Thymus (tissue), 14 donors: ENCODE measurements at places on chromosomes 6 and 20.

DNA sequence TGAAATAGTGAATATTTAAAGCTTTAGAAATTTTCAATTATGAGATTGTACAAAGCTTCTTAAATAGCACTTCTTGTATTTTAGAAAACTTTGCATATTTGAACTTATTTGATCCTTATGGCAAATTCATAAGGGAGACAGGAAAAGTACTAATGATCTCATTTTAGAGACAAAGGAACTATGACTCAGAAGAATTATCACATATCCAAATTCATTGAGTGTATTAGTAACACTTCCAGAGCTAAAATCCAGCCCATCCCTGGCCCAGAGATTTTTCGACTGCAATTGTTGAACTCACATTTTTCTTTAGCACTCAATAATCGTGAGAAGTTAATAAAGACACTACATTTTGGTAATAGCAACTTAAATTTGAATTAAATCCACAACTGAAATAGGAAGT is 704.3 kb downstream of the EPM2A start:
- DNase-seq, result no peak

DNA sequence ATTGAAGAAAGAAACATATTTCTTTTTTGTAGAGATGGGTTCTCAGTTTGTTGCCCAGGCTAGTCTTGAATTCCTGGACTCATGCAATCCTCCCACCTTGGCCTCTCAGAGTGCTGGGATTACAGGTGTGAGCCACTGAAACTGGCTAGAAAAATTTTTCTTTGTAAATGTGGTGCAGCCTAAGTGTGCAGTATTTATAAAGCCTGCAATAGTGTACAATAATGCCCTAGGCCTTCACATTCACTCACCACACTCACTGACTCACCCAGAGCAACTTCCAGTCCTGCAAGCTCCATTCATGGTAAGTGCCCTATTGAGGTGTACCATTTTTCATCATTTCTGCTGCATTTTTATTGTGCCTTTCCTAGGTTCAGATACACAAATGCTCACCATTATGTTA is 31.4 kb downstream of the NHSL1 start:
- no peak for DNase-seq

DNA sequence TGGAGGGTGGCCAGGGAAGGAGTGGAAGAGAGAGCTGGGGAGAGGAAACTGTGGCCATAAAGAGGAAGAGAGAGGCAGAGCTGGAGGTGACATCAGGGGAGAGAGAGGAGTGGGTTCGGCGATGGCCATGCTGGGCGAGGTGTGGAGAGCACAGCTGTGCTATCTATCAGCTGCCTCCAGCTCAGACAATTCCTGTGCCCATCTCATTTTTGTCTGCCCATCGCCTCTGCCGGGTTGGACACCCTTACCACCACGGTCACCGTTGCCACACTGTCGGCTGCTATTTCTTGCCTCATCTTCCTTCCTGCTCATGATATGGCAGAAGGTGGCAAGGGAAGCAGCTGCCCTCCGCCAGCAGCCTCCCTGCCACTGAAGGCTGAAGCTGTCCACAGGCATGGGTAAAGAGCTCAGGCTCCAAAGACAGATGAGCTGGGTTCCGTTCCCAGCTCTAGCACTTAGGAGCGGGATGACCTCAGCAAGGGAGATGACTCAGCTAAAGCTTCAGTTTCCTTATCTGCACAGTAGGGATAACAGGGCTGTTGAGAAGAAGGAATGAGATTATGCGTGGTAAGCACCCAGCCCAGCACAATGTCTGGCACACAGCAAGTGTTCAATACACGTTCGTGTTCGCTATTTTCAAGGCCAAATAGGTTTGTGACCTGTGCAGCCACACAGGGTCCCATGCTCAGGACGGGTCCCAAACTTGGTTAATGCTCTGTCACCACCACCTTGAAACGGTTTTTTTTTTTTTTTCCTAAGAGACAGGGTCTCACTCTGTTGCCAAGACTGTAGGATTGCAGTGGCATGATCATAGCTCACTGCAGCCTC is 21.9 kb upstream of the TAF8 start:
- DNase-seq, result no peak

DNA sequence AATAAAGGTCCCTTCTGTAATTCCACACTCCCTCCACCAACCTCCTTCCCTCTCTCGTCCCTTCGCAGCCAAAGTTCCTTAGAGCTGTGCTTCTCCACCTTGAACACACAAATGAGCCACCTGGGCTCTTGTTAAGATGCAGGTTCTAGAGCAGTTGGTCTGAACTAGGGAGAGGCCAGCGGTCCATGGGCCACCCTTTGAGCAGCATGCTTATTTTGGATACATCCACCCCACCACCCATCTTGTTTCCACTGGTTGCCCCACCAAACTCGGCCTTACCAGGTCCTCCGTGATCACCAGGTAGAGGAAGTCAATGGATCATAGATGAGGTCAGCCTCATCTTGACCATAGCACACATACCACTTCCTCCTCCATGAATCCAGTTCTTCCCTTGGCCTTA is 7.3 kb upstream of the BPIFA2 start:
- DNase-seq, result no peak

DNA sequence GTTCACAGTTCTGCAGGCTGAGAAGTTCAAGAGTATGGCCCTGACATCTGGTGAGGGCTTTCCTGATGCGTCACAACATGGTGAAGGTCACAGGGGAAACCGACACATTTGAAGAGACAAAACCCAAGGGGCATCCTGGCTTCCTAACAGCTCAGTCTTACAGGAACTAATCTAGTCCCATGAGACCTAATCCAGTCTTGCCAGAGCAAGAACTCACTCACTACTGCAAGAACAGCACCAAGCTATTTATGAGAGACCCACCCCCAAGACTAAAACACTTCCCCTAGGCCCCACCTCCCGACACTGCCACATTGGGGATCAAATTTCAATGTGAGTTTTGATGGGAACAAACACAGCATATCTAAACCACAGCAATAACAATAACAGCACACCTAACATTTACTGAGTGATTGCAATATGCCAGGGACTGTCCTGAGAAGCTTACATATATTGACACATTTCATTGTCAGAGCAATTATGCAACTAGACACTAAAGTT is 46.6 kb downstream of the TPBG start:
- DNase-seq, result no peak

DNA sequence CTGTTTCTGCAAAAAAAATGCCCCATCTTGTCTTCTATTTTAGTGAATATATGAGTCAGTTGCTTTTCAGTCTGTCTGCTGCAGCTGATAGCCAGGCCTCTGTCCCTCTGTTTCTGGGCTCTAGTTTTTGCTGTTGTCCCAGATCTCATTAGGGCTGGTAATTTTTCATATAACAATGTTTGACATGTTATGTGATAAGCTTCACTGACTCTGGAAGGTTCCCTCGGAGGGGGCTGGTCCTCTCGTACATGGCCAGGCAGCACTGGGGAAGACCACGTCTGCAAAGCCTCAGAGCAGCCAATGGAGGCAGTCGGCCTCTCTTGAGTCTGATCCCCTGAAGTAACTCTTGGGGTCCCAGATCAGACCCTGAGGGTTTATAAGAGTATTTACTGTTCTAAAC is 223.8 kb downstream of the THBS2 start:
- DNase-seq, result no peak

- DNase-seq, result no peak
These were observed 20.0 kb downstream of the ZNF341 start for GRCh38 chr20:33751775-33752174.

DNA sequence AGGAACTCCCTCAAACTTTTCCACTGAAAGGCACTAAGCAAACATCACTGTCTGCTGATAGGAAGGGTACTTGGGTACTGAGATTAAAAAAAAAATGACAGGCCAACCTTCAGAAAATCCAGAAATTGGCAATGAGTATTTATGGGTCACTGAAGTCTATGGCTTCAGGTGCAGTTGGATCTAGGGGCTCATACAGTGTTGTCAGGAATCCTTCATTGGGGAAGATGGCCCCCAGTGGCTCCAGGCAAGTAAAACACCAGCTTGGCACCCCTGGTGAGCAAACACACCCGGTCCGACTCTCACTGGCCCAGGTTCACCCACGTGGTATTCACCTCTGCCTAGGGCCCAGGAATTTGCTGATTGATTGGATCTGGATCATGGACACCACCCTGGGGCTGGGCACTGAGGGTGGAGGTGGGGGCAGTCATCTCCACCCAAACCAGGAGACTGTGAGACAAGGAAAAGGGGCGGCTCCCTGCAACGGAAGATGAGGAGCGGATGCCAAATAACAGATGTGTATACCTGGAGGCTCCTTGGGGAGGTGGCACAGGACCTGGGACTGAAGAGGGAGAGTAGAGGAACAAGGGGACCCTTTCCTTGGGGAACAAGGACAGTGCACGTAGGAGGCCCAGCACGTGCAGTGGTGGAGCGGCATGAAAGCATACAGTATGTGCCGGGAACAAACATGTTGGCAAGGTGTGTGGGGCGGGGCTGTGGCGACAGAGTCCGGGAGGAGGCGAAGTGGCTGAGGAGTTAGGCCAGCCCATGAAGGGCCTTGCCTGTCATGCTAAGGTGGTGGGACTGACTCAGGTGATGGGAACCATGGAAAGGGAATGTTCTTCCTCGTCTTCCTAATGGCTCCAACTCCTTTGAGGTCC is 4.7 kb downstream of the SLC2A10 start:
- DNase-seq, result no peak

GRCh38 chr20:57025666-57026224 is 240.7 kb downstream of the BMP7 start:
- no peak for DNase-seq

GRCh38 chr6:44064089-44064947 is 62.9 kb downstream of the MRPL14 start:
- DNase-seq, result no peak

DNA sequence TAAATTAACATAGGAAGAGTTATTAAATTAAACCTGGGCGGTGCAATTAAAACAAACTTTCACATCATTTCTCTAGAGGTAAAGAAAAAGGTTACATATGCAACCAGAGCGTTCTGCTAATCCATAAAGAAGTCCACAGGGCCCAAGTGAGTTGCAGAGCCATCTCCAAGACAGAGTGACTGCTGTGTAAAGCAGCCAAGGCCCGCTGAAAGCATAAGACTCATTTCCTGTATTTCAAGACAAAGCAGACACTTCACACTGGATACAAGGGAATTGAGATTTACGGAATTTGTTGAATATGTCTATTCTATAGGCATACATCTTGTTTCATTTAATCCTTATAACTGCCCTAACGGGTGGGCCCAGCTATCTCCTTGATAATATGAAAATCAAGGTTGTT is 422.8 kb downstream of the CBLN4 start:
- DNase-seq, result no peak

GRCh38 chr6:35108309-35108885 is 32.7 kb downstream of the TCP11 start:
- no peak for DNase-seq

DNA sequence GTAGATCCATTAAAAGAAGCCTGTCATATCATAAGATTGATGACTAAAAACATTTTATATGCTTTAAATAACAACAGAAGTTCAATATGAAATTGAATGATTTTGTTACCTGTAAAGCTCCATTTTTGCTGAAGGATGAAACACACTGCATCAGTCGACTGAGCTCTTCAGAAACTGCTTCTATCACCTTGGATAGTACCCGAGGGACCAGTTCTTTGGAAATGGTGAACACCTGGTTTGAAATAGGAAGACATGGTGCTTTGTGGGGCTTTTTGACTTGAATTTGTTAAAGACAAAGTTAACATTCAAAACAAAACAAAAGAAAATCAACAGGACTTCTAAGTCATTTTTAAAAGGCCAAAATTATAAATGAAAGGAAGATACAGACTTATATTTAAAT is 105.7 kb downstream of the IRF4 start:
- no peak for DNase-seq

GRCh38 chr6:75213732-75214131 is 7.9 kb upstream of the COL12A1 start:
- DNase-seq, result no peak

GRCh38 chr6:121578216-121578615 is 142.8 kb downstream of the GJA1 start:
- DNase-seq, result no peak

GRCh38 chr20:2606507-2607006 is 45.9 kb upstream of the NOP56 start:
- no peak for DNase-seq

DNA sequence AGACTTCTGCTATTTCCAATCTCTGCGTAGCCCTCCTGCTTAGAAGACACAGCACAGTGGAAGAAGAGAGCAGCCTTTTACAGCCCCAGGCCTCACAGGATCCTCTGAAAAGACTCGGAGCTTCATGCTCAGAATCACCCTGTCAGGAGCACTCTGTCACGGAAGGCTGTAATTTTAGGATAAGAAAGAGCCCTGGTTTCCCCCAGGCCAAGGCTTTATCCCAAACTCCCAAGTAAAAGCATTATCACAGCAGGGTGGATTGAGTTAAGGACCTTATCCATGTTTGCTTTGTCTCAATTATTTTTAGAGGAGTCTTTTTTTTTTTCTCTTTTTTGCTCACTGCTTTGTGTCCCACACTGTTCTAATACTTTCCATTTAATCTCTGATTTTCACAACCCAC is 39.2 kb downstream of the ANKS1A start:
- no peak for DNase-seq

DNA sequence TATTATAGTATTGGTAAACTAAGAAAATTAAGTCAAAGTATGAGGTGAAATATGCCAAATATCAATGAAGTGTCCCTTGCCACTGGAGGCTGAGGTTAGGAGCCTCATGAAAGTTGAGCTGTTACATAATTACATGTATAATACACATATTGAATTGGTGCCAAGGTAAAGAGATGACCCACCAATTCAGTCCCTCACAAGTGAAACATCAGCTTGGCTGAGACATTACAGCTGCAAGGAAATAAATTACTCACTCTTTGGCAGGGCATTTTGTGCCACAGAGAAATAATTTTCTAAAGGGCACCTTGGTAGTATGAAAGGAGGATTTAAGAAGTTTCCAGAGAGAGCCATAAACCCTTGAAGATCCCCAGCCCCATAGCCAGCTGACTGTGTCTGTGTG is 127.4 kb downstream of the ADGRG6 start:
- no peak for DNase-seq

DNA sequence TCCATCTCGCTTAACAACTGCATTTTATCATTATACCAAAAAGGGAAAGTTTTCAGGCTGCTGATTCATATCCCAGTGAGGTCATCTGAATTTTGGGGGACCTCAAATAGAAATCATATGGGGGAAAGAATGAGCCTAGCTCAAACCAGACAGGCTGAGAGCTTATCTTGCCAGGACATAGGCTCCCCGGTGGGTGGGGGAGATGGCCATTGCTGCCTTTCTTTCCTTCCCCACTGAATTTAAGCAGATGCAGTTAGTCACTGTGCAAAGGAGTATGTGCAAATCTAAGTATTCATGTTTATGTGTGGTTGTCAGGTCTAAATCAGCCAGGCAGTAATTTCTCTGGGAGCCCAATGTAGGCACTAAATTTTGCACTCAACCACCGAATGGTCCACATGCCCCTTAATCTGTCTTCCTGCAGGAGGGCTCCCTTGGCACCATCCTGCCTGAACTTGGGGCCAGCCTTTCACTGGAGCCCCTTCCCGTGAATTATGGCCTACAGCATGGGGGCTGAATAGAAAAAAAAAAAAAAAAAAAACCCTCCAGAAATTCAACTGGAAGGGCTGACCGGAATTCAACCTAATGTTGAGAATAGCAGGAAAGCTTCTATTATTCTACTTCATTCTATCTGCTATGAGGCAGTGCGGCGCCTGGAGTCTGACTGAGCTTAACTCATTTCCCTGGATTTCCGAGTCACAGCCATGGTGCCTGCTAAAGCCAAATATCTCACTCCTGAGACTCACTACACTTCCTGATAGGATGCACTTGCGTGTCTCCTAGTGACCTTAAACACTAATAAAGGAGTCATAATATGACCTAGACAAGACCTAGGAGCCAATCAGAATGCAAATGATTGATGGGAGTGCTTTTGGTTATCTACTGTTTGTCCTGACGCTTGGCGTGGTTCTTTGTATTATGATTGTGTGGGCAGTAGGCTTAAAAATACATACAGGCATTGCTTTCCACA is 161.5 kb upstream of the HEY2 start:
- no peak for DNase-seq

- DNase-seq, result no peak
These were observed 26.2 kb downstream of the RNF144B start for GRCh38 chr6:18413381-18413780.
